GM20000 (cell line): ENCODE measurements at places on chromosomes 7 and 10.
A peak's percentile ranks its signal among the peaks of the same experiment; 100 is the strongest.

- no peak for DNase-seq
These were observed 190.6 kb downstream of the DIP2C start for GRCh38 chr10:498760-499435.

GRCh38 chr10:6741541-6741941, 161.5 kb upstream of the PRKCQ start:
- no peak for DNase-seq

- no peak for DNase-seq
These were observed 47.6 kb downstream of the TSPAN15 start for GRCh38 chr10:69498711-69499471.

- no peak for DNase-seq
These were observed 9.7 kb downstream of the AHR start for GRCh38 chr7:17307969-17308648.

DNA sequence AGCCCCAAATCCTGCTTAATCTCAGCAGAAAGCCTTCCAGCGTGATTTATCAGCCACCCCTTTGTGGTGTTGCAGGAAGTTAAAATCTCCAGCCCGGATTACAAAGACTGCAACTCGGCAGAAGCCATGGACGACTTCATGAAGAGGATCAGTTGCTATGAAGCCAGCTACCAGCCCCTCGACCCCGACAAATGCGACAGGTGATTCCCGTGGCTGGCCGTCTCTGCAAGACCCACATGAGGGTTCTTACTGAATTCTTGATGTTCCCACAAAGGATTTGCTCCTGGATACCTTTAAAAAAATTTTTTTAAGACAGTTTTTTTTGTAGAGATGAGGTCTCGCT, 16.7 kb downstream of the PFKFB3 start:
- no peak for DNase-seq

- no peak for DNase-seq
These were observed 516.7 kb downstream of the PARD3 start for GRCh38 chr10:34298346-34298818.

DNA sequence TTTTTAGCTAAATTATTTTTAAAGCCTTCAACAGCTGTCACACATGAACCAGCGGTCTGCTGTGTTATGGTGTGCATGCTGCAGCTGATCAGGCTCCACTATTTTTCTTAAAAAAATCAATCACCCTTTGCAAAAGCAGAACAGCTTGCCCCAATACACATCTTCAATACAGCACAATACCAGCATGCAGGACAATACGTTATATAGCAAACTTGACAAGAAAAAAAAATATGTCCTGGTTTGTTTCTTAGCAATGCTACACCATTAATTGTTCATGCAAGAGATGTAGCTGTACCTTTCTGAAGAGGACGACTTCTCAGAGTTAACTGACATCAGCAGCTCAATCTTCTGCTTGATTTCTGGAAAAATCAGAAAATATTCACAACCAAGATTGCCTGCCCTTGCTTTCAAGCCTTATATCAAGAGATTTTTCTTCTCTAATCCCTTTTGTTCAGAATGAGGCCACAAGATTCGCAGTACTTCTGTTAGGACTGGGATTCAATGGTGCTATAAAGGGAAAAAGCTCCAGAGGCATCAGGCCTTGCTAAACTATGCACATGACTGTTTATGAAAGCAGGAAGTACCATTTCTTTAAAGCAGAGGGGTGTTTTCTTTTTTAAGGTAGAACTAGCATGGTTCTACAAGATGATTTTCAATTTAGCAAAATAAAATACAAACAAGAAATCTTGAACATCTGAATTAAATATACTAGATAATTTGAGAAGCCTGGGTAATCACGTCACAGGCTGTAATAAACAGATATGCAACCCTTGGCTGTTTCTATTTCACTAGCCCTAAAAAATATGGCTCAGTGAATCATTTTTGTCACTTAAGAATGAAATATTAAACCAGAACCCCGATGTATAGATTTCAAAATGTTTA, 120.0 kb downstream of the SRPK2 start:
- no peak for DNase-seq

GRCh38 chr10:69092959-69093850, 5.3 kb downstream of the SRGN start:
- DNase-seq = peak; percentile 61
